ENCODE measurements at places on chromosomes 12 and 14.
A peak's percentile ranks its signal among the peaks of the same experiment; 100 is the strongest.

DNA sequence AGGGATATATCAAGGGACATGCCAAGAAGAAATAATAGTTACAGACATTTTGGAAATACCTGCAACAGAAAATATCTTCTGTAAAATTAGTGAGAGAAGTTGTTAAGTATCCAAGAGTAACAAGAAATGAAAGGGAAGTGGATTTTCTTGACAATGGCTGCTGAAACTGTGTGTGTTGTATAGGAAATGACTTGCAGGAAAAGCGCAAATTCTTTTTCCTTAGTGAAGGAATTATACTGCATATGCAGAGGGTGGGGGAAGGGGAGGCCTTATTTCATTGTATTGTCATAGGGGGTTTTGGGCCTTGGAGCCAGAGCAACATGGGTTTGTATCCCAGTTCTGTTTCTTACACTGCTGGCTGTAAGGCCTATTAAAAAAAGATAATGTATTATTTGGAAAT lies 84.4 kb upstream of the DDHD1 start:
- no peak for DNase-seq

GRCh38 chr14:68681256-68682011 lies 111.4 kb downstream of the ZFP36L1 start:
- DNase-seq = no peak

DNA sequence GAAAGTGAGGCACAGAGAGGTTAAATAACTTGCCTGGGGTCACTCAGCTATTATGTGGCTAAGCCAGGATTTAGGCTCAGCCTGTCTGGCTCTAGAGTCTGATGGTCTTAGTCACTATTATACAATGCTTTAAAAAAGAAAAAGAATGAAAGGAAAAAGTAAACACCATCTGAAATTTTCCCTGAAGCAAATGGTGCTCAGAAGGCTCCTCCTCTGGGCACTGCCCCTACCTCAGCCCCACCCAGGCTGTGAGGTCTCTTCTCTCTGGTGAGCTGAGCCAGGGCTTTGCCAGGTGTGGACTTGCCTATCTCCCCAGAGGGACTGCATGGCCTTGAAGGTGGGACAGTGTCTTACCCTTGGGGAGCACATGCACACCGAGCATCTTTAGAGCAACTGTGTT lies 117.5 kb upstream of the DYRK2 start:
- no peak for DNase-seq

DNA sequence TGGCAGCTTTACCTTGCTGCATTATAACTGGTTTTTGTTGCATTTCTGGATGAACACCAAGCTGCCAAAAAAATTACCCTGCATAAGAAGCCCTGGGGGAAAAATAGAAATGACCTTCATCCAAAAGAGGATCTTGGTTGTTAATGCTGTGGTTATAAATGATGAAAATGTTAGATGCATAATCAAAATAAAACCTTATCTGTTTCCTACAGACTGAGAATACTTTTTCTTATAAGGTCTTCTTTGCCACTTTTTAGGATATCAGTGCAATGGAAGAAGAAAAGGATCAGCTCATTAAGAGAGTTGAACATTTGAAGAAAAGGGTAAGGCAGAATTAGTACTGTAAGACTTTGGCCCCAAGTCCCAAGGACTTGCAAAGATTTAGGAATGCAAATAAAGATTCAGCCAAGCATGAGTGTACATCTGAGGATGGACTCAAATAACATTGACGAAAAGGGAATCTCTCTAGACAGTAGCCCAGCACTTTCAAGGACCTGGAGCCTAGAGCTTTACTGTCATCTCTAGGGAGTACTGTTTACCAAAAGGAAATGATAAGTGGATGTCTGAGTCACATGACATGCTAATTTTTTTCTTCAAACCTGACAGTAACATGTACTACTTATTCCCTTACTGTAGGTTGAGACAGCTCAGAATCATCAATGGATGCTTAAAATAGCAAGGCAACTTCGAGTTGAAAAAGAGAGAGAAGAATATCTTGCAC lies 10.7 kb downstream of the IFT81 start:
- DNase-seq = no peak

DNA sequence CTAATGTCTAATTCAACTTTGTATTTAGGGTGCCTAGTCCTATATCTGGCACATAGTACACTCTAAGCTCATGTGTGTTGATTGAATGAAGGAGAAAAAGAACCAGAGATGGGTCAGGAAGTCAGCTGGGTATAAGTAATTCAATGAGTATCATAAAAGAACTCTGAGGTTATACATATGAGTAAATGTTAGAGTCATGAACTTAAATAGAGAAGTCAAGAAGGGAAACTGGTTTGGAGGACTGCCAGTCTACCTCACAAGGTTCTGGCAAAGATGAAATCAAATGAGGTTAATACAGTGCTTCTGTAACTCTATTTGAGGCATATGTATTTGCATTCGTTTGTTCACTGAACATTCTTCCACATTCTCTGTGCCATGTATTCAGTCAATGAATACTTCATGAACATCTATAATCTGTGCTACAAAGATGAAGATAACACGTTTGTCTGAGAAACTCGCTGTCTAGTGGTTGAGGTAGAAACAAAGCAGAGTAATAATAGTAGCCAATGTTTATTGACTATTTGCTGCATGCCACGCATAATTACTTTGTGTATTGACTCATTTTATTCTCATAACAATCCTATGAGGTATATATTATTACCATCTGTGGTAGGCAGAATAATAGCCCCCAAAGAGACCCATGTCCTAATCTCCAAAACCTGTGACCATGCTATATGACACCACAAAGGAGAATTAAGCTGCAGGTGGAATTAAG lies 88.9 kb downstream of the PTGER2 start:
- DNase-seq = no peak

GRCh38 chr14:24080888-24081738 lies 9.8 kb downstream of the CPNE6 start:
- peak; percentile 59 for DNase-seq

- DNase-seq = no peak
These were observed 67.8 kb downstream of the TUNAR start for GRCh38 chr14:95944462-95944861.

DNA sequence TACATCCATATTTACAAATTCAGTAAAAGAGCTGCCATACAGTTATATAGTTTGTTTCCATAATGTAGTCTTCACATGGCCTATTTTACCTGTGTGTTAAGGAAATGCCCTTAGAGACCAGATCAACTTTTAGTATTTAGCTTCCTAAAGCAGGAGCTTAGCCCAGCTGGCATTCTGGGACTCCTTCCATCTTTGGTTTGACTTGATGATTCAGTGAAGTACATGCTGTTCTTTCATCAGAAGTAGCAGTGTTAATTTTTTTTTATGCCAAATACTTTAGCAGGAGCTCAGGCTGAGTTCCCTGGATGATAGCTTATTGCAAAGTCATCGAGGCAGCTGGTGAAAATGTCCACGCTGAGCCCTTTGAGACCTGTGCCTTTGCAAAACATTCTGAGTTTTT lies 101.0 kb downstream of the FOXG1 start:
- DNase-seq = no peak

DNA sequence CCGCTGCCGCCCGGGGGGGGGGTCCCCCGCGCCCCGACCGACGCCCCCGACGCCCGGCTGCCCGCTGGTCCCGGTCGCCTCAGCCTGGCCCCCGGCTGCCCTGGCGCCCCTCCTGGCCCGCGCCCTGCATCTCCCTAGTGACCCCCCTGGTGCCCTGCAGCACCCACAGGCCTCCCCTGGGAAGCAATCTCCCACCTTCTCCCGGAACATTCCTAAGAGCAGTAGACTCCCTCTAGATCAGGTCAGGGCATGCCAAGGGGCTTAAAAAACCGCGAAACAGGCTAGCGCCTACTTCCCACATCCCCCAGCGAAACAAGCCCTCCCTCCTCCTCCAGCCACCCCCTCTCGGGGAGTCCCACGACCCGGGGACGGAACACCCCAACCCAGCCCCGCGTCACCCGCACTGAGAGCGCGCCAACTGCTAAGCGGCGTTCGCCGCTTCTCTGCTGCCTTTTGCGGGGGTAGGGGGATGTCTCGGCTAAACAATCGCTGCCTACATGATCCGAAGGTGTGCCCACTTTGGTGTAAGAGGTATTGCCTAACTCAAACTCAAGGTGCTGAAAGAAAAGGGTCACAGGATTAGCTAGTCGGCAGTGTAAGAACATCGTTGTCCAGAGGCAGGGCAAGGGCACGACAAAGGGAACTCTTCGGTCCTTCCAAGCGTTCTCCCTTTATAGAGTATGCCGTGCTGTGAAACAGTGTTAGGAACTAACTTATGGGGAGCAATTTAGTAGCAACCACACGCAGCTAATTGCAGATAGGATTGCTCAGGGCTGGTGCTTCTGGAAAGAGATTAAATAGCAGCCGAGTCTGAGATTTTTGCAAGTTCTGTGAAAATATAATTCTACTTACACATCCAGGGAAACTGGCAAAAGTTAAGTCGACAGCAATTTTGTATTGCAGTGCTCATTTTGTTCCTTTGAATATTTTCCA lies 619 bp upstream of the NTN4 start:
- DNase-seq = peak; percentile 26

DNA sequence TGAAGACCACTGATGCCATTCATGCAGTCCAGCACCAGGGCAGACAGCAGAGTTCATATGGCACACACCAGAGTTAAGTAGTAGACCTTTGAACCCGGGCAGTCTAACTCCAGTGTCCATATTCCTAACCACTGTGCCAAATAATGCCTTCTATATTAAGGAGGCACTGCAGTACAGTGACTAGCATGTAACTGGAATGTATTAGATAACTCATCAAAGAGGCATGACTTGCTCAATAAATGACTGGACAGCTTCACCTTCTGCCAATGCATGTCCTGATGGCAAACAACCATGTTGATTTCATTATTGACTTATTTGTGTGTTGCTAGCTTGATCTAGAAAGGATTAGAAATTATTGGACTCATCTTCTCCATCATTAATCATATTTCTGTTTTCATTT lies 40.2 kb downstream of the DACT1 start:
- DNase-seq = no peak

DNA sequence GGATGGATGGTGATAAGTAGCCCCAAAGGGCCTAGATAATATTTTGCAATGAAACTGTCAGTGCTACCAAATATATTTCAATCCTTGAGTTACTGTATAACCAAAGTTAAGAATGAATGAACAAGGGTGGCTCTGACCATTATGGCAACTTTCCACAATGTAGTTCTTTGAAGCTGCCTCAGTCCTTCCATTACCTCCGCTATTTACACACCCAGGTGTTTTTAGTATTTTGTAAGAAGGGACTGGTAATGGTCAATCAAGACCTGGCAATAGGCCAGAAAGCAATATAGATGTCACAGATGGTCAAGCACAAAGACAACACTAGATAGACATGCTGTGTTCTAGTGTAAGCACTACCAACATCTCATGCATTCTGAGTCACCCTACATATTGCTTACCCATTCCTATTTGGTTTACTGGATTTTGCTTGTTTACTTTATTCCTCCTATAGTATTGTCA lies 16.3 kb downstream of the DUSP16 start:
- no peak for DNase-seq

- DNase-seq = no peak
These were observed 8.3 kb upstream of the TTC5 start for GRCh38 chr14:20314026-20314425.

DNA sequence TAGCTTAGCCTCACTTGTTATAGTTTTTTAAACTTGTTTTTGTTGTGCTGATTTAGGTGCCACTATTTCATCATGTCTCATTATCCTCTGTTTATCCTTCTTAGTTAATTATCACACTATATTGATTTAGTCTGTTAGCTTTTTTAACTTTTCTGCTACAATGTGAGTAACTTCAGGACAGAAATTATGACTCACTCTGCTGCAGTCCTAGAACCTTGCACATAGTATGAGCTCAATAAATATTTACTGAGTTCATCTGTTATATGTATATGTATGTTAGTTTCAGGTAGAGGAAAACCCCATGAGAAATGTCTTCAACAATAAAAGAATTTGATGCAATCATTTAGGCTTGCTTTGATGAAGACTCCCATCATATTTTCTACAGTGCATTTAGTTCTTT lies 224.3 kb upstream of the NAV3 start:
- no peak for DNase-seq

DNA sequence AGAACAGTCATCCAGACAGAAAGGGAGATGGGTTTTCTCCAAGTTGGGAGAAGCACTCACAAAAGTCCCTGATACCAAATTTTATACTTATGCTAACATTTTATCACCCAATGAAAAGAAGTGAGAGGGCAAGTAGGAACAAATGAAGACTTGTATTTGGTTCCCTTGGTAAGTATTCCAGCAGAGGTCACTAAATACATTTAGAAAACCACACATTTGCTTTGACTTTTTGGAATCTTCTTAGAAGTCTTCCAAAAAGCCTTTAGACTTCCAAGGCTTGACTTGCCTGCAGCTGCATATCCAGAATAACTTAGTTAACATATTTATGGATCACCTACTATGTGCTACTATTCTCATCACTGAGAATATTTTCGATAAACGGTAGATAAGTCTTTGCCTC lies 3.1 kb upstream of the GYS2 start:
- no peak for DNase-seq

DNA sequence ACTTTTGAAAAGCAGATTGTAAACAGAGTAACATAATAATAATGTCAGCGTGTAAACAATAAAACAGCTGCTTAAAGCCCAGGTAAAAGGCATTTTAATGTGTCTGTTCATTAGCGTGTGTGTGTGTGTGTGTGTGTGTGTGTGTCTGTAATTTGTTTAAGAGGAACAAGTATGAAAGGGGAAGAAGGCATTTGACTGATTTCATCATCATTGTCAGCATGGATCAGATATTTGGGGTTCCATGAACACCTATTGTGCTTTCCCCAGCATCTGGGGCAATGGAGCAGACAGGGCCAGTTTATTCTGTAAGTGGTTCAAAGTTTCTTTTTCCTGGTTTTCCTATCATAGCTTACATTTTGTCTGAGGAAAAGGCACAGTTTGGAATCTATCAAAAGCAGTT lies 28.9 kb downstream of the SLC25A21 start:
- DNase-seq = no peak

GRCh38 chr12:119406308-119406707 lies 71.8 kb downstream of the CCDC60 start:
- DNase-seq = no peak

GRCh38 chr14:34851395-34851794 lies 23.8 kb downstream of the BAZ1A start:
- DNase-seq = no peak

DNA sequence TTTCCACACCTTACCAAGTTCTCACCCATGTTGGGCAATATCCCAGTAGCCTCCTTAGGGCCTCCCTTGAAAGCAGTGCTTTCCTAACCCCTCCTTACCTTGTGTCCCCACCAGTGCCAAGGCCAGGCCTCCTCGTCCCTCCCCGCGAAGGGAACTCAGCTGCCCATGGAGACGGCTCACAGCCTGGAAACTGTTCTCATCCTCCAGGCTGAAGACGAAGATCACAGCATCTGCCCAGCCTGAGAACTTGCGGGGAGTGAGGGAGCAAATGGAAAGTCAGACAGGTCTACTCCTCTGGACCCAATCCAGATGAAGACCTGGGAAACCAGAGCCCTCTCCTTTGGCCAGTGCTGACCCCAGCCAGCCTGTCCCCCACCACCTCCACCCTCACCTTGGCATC lies 4.6 kb downstream of the AGAP2 start:
- DNase-seq = no peak

DNA sequence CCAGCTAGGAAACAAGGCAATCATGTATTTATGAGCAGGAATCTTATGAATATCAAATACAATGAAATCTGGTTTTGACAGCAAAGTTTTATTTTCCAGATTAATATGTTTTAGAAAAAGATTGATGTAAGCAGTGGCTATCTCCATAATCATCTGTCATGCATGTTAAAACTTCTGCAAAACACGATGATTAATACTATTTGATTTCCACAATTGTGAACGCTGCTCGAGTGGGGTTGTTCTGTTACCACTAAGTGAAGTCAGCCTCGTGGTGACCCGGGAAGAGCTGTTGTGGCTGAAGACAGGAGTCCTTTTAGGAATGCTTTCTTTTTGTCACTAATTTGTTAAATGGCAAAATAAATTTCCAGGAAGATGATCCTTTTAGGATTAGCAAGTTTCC lies 9.4 kb downstream of the CFAP251 start:
- no peak for DNase-seq
